ENCODE measurements at places on chromosomes 2 and 18.
A peak's percentile ranks its signal among the peaks of the same experiment; 100 is the strongest.

DNA sequence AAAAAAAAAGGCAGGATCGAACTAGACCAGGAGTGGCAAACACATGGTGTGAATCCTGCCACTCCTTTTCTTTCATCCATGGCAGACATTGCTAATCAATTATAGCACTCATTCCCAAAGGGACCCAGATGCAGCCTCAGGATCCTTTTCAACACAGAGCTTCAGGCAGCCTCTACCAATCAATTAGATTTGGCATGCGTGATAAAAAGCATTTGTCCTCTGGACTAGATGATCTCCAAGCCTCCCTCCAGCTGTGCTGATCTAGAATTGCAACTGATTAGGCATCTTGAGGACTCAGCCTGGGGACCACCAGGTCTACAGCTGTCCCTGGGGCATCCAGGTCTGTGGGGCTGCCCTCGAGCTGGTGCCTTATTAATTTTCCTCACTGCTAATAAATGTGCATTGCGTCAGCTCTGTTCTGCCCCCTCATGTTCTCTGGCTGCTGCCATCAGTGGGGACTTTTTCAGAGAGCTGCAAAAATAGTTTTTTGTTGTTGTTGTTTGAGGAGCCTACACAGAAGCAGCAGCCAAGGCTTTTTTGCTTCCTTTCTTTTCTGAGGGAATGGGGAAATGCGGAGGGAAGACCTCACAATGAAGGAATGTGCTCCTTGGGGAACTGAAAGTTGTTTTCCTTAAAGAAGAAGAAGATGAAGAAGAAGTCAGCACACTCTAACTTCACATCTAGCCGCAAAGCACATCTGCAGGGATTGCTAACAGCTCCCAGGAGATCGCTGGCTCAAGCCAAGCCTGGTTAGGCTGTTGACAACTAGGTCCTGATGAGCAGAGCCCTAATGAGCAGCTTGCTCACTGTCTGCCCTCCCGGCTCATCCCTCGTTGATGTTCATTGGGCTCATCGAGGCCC, 8.8 kb upstream of the ATOH8 start:
- no peak for DNase-seq

DNA sequence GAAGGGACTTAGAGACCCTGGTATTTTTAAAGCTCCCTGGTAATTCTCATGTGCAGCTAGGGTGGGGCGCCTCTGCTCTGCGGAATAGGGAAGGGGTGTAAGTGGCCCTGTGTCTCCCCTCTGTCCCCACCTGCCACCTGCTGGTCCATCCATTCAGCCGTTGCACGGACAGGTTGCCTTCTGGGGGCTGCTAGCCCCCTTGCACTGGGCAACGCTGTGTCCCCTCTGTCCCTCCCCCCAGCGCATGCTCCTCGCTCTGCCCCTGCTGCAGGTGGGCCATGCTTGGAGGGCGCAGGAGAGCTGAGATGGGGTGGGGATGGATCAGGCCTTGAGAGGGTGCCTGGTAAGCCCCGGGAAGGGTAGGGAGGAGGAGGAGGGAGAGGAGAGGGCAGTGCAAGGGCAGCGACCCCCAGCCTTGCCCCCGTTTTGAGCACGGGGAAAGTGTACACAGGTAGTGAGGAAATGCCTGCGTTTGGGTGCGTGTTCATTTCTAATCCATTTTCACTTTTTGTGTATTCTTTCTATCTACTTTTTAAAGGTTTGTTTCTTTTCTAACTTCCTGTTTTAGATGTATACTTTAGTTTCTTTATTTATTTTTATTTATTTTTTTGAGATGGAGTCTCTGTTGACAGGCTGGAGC, 23.9 kb downstream of the RRM2 start:
- no peak for DNase-seq

DNA sequence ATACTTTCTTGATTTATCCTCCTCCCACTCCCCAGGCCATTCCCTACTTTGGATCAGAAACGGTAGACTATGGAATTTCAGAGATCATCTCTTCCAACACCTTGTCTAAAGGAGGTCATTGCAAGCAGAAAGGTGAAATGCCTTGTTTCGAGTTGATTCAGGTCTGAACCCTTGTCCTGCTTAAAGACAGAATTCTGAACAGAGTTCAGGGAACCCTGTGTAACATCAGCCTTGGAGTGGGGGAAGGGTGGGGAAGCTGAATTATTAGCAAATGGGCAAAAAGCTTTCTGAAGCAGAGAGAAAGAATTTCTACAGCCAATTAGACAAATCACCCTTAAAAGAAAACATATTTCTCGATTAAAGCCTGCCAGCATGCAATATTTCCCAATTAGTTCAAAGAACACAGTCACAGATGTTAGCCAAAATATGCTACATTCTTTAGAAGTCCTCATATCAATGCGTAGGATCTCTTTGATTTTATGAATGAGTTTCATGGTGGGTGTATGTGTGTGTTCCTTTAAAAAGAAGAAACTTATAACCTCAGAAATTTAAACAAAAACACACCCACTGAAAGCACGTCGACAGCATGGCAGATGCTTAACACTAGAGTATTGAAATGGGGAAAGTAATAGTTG, 353.1 kb downstream of the RND3 start:
- DNase-seq, result no peak

DNA sequence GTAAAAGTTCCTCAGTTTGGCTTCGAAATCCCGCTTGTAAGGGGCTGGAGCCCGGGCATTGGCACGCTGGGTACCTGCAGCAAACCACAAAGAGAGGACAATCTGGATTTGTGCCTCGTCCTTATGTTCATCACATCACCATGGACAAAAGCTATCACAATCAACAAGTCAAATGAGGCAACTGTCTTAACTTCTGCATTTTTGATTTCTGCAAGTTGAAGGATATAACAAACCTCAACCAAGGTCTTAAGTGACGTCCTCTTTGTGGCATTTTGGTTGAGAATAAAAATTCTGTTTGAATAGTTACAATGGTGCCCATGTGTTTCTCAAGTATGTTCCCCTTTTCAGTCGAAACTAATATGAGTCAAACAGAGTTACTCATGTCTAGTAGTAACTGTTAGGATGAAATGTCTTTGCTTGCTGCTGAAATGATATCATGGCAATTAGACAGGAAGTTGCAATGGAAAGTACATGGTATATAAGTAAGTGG, 70.8 kb upstream of the STK17B start:
- peak; percentile 70 for DNase-seq

GRCh38 chr18:23356915-23357601, 96.0 kb upstream of the RIOK3 start:
- DNase-seq, result no peak

GRCh38 chr18:13362051-13362450, 143.5 kb downstream of the LDLRAD4 start:
- no peak for DNase-seq

- DNase-seq, result no peak
Observed at GRCh38 chr2:138838851-138839620, 58.8 kb upstream of the NXPH2 start.

GRCh38 chr2:189088591-189089205, 90.9 kb downstream of the COL5A2 start:
- DNase-seq, result no peak

GRCh38 chr2:203498161-203498560, 36.9 kb downstream of the RAPH1 start:
- no peak for DNase-seq

DNA sequence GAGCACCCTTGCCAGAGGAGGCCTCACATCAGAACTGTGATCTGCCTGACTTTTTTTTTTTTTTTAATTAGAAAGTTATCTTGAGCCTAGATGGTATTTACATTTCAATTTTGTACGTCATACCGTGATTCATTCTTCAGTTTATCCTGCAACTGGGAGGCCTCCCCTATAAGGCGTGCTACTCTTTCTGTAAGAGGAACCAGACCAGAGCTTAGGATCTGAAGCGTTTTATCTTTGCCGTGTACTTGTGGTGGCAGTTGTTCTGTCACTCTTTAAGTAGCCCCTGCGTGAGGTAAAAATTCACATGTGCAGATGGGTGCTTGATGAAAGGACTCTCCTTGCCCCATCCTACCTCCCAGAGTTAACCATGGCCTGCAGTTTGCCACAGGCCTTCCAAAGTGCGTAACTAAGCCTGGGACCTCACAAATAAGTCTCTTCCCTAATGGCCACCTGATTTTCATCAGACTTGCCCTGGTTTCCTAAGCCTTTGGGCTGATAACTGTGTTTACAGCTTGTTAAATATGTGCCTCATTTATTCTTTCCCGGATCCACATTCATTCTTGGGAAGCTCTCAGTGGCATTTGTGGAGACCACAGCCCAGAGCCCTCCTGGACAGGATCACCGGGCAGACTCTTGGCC, 96.0 kb downstream of the MTCL1 start:
- no peak for DNase-seq

- DNase-seq, result no peak
Observed at GRCh38 chr2:15939854-15940660, at the start of gene MYCN. Gene MYCN, plus strand, starts transcription at chr2:15940550. Its CDS starts 1,515 bp downstream, at chr2:15942065.

DNA sequence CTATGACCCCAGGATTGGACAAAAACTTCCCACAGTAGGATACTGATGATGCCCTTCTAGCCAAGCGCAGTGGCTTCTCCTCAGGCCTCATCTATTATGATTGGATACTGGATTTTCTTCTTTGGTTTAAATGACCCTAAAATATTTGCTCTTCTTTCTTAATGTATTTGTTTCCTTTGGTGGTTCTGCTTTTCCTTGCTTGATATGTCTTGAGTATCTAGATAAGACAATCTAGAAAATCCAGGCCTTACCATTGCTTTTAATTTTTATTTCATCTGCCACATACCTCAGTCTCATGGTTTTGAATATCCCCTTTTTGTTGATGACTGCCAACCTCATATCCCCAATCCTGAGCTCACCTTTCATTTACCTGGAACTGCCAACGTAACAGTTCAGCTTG, 35.6 kb downstream of the OTOF start:
- no peak for DNase-seq

Measured in CD4-positive, alpha-beta memory T cell (primary cell).